Activated CD4-positive, alpha-beta T cell treated with anti-CD3 and anti-CD28 coated beads for 24 hours (primary cell): ENCODE measurements at places on chromosomes 3 and 15.

DNA sequence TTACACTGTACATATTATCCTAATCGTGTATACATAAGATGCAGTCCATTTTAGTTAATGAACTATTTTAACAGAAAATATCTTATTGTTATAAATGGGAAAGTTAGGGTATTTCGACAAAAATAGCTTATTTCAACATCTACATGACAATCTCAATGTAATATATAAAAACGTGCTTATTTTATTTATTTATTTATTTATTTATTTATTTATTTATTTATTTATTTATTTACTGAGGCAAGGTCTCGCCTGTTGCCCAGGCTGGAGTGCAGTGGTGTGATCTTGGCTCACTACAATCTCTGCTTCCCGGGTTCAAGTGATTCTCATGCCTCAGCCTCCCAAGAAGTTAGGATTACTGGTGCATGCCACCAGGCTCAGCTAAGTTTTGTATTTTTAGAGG, 614.2 kb downstream of the CADM2 start:
- no peak for DNase-seq

DNA sequence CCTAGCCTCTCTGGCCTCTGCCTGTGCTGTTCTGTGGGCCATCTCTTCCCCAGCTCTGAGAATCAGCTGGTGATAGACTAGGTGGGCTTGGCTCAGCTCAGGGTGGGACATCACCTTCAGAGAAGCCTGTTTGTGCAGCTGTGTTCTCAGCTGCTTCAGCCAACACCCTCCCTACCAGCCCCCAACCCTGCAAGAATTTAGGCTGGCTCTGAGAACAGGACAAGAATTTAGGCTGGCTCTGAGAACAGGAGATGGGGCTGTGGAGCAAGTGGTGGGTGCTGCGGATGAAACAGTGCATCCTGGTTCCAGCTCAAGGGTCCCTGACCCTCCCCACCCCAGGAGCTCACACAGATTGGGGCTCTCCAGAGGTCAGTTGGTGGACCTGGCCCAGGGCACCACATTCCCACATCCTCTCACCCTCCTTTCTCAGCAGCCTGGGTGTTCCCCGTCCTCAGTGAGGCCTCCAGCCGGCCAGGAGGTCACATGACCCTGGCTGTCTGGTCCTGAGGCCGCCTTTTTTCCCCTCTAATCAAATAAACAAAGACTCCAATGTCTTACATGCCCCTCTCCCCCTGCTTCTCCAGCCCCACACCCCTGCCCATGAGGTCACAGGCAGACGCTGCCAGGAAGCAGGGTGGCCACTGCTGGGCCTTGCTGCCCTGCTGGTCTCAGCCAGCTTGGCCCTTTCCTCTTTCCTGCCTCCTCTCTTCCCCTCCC, 14.9 kb downstream of the PLEKHO2 start:
- no peak for DNase-seq

GRCh38 chr15:59991834-59992233, 12.3 kb upstream of the FOXB1 start:
- DNase-seq: no peak

GRCh38 chr3:150738688-150739087, 24.3 kb downstream of the SIAH2 start:
- no peak for DNase-seq

DNA sequence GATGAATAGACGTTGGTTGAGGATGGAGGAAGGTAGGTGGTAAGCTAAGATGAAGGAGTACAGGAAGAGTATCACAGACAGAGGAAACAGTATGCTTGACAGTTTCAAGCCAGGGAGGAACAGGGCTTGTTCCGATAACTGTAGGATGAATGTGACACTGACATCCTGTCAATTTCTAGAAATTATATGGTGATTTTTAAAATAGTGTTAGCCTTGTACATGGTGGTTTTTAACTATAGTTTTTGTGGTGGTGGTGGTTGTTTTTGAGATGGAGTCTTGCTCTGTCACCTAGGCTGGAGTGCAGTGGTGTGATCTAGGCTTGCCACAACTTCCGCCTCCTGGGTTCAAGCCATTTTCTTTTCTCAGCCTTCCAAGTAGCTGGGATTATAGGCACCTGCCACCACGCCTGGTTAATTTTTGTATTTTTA, 92.8 kb downstream of the FNDC3B start:
- no peak for DNase-seq

DNA sequence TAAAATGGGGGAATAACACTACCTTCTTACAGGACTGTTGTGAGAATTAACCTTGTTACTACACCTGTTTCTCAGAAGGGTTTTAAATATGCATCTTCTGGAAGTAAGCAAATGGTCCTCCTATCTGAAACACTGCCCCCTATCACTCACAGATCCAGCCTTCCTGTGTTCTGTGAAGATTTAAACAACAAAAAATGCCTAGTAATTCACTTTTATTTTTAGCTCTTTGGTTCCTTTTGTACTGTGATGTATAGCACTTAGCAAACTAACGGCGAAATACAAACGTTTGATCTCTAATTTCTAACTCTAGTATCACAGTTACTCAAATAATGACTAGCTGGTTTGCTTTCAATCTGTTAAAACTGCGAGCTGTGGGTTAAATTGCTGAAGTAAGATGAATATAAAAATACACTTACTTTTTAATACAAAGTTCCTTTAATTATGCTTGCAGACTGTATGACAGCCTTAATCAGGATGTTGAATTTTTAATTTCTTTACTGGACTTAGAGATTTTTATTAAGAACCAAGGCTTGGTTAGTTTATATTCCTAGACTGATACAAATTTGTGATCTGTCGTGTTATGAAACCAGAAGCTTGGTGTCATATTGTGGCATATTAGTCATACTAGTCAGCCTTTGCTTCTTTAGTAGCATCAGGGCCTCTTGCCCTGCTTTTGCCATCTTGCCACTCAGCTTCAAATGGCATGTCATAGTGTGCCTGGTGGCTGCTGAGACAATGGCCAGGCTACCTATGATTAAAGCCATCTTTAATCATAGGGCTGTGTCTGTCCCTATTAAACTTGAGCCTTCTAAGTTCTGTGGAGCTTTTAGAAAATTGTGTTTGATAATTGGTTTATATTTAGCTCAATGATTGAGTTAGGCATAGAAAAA, 9.2 kb downstream of the EIF3J start:
- DNase-seq: peak; percentile 15

DNA sequence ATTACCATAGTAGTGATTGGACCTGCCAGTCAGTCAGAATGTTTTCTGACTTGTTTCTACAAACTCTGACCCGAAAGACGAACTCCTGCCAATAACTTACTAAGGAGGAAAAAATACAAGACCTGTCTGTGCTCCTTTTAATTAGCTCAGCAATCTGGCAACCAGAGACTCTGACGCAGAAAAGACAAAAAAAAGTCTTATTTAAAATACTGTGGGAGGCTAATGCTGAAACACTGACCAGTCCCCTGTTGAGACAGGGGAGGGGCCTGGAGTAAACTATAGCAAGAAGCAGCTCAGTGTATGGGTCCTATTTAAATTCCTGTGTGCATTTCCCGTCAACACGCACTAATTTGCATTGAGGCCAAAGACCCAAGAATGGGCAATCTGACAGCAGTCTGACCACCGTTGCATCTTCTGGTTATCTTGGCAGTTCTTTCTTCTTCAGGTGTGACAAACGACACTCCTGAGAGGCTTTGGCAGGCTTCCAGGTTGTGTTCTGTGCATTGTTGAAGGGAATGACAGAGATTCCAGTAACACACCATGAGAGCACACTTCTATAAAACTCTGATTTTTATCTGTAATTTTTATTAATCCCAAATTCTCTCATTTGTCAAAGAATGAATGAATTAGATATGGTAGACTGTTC, 1114.3 kb downstream of the IGSF11 start:
- DNase-seq: no peak

DNA sequence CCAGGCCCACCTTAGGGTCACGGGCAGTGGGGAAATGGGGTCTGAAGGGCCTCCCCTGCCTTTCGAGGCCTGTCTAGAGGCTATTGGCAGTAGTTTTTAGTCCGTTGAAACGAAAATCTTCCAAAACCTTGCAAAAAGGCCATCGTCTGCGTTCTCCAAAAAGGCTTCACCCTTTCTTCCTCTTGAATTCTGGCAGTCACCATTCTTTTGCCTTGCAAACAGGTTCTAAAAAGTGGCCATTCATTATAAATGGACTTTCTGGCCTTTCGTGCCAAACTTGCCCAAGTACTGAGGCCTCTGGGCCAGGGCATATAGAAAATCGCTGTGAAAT, 367 bp upstream of the TARS3 start:
- DNase-seq: no peak

DNA sequence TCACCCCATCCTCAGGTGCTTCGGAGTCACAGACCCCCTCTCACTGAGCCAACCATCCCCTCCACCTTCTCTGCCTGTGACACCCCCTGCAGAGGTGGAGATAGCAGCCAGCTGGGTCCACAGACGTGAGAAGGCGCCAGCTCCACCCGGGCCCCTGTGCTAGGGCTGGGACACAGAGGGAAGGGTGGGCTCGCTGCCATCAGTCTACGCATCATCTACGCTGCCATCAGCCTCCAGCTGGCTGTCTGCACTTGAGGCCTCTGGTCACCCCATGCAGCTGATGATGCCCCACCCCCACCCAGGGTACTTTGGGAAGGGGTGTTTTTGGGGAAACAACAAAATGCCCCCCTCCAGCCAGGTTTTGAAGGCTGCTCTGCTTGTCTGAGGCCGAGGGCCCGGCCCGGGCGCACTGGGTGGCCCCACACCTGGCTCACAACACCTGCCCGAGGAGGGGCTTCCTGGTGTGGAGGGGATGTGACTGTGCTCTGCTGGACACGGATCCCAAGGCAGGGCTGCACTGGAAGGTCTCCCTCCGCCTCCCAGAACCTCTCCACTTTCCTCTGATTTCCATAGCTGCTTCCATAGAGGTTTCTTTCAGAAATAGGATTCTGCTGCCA, 163.4 kb upstream of the IQSEC1 start:
- no peak for DNase-seq

- DNase-seq: no peak
Observed at GRCh38 chr3:62911526-62911925, 36.3 kb upstream of the CADPS start.
